ENCODE measurements at places on chromosomes 5 and 9.

DNA sequence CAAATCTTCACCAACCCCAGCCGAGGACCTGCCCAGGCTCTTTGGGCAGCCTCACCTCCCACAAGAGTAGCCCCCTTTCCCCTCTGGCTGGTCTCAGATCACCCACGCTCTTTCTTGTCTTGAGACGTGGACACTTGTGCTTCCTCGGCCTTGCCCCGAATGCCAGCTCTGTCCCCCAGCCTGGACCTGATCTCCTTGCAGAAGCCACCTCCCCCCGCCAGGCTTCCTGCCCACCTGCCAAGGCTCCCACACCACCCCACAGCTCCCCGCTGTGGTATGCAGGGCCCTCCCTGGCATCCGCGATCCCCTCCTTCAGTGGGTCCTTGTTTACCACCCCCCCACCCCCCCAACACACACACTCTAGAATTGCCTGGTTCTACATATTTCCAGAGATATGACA lies 133.7 kb downstream of the ROR2 start:
- DNase-seq: no peak

DNA sequence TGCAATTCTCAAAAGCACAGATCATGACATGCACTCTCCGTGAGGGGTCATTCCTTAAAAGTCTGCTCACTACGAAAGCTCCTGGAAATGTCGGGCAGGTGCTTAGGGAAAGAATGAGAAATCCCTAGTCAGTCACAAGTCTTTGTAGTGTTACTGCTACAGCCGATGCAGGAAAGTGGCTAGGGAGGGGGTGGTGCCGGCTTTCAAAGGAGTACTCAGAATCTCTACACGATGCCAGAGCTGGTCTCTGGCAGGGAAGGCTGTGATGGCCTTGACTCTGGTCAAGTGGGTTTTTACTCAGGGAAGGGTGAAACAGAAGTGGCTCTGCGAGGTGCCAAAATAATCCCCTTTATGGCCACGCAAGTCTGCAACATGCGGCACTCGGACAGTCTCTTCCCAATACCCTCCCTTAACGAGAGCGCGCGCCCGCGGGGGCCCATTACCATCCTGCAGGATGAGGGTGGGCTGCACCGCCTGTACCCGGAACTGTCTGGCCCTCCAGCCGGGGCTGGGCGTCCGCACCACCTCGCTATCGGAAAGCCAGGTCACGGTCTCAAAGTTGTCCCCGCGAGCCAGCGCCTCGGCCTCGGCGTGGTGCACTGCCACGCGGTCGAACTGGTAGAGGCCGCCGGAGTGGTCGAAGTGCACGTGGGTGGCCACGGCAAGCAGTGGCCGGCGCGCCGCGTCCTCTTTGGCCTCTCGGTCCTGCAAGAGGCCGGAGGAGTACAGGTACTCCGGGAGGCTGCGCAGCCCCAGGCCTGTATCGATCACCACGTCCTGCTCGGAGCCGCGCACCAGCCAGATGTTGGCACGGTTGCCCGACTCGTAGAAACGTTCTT lies 956 bp downstream of the MBLAC2 start:
- no peak for DNase-seq

GRCh38 chr9:117869287-117869686 lies 165.1 kb downstream of the TLR4 start:
- no peak for DNase-seq

- peak; percentile 40 for DNase-seq
These were observed 241.5 kb downstream of the NR3C1 start for GRCh38 chr5:143161885-143162540.

DNA sequence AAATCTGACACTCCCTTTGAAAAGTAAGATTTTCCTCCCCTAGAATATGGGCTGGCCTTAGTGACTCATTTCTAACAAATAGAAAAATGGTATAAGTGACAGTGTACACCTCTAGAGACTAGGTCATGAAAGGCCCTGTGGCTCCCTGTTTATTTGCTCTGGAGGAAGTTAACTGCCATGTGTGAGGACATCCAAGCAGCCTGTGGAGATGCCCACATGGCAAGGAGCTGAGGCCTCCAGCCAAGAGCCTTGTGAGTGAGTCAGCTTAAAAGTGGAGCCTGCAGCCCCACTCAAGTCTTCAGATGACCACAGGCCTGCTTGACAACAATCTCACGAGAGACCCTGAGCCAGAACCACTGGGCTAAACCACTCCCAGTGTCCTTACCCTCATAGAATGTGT lies 128.1 kb upstream of the LHFPL2 start:
- no peak for DNase-seq

GRCh38 chr5:546376-546908 lies 22.2 kb upstream of the SLC9A3 start:
- no peak for DNase-seq

Data from NCI-H460 (cell line).